A549 treated with ZK216348 at 1 μM for 4 hours (cell line): ENCODE measurements at places on chromosomes 2 and 18. TPM values are rescaled to one million over a fixed set of nuclear protein-coding genes. Genes with fewer than 3 reads are reported as not detected.

Gene ANKRD30BL
- total RNA-seq, result not detected in 5 replicates

Gene STARD6
- total RNA-seq, result not detected in 5 replicates

Gene LYG1
- total RNA-seq, result 0.97 to 2.5 TPM (median 2.4 TPM) in 5 replicates

Gene MEP1B
- total RNA-seq, result 0.09 TPM in 1 of 5 replicates, not detected in the others

Gene REG1B
- total RNA-seq, result not detected in 5 replicates

Gene CFAP210
- total RNA-seq, result 0.13 to 0.89 TPM (median 0.41 TPM) in 5 replicates

Gene CPS1
- 7.5 to 12.3 TPM (median 10.7 TPM) in 5 replicates for total RNA-seq

Gene C2orf81
- 2.1 to 3.7 TPM (median 3.0 TPM) in 5 replicates for total RNA-seq

Gene CFLAR
- total RNA-seq, result 80.5 to 125 TPM (median 90.3 TPM) in 5 replicates

Gene BCL11A
- total RNA-seq, result 0.07 to 0.78 TPM (median 0.51 TPM) in 3 of 5 replicates, not detected in the others

Gene SERPINB2
- total RNA-seq, result 0.13 to 0.27 TPM in 2 of 5 replicates, not detected in the others

Gene SH3BP4
- total RNA-seq, result 30.2 to 43.1 TPM (median 36.3 TPM) in 5 replicates

Gene FBXO15
- total RNA-seq, result 0.45 to 0.92 TPM (median 0.81 TPM) in 5 replicates

Gene LYPD6
- total RNA-seq, result 0.06 to 0.19 TPM (median 0.11 TPM) in 4 of 5 replicates, not detected in the other
